ENCODE measurements at places on chromosomes 2 and 18.
A peak's percentile ranks its signal among the peaks of the same experiment; 100 is the strongest.

- peak; percentile 77 for DNase-seq
Observed at GRCh38 chr2:195613922-195614321, 43.1 kb upstream of the SLC39A10 start.

DNA sequence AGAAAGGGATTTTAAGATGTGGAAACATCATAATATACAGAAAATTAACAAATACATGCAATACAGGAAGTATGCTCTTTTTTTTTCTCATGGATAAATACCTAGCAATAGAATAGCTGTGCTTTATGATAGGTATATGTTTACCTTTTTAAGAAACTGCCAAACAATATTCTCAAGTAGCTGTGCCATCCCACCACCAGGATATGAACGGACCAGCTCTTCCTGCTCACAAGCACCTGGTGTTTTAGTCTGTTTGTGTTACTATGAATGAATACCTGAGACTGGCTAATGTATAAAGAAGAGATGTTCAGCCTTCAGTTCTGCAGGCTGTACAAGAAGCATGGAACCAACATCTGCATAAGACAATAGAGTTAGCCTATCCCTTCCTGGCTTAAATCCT, 19.9 kb upstream of the UGT1A8 start:
- DNase-seq, result no peak

DNA sequence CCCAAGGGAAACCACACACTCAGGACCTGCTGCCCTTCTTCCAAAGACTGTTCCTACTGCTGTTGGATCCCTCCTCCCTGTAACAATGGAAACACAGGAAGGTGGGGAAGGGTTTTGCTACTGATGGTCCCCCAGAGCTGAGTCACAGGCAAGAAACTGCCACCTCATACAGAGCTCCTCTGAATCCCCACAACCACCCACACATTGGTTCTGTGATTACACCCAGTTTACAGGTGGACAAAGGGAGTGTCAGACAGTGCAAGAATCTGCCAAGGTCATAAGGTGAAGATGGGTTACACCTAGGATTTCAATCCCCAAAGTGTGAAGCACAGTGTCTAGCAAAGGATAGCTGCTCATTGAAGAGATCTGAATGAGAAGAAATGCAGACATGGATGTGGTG, 141.7 kb upstream of the LMAN1 start:
- no peak for DNase-seq

DNA sequence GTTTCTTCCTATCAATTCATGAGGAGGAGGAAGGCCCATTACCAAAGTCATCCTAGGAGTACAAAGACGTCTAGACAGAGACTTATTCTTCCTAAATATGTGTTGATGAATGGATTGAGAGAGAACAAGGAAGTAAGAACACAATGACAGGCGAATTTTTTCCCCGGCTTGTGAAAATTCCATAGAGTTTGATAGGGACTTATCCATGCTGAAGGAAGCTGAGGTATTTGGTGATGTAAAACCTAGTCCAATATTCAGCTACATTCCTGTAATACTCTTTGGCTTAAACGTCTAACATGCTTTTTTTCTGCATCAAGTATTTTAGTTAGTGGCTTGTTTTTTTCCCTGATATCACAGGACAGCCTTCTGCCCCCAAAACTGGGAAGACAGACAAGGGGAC, 121.9 kb upstream of the MYT1L start:
- DNase-seq, result no peak

All from fibroblast of skin of left biceps (primary cell).